ENCODE measurements at places on chromosomes 4 and X.

DNA sequence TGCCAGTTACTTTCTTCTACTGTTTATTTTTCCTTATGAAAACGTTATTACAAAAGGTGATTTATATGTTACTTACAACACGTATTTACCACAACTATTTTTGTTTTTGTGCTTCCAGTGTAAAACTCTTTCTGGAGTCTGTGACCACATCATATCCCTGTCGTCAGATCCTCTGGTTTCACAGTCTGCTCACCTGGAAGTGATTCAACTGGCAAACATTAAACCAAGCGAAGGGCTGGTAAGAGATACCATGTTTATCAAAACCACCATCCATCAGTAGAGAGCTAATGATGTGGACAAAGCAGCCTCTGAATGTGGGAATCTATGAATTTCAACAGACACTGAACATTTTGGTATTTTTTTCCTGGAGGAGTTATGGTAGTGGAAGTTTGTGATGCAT lies 116.1 kb downstream of the CNKSR2 start:
- no peak for DNase-seq

- peak; percentile 52 for DNase-seq
Measured at GRCh38 chrX:56802921-56803849, 74.1 kb downstream of the NBDY start.

DNA sequence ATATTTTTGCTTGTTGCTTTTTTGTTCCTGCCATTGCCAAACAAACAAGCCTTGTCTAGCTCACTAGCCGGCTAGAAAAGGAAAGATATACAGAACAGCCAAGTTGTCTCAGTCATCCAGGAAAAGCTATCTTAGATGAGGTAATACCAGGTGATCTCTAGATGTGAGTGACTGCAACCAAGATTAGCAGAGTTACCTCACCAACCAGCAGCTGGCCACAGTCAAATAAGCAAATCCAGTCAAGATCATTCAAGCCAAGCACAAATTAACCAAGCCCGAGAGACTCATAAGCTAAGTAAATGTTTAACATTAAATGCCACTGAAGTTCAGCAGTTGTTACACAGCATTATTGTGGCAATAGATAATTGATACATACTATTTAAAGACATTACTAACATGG lies 108.6 kb downstream of the CENPC start:
- no peak for DNase-seq

DNA sequence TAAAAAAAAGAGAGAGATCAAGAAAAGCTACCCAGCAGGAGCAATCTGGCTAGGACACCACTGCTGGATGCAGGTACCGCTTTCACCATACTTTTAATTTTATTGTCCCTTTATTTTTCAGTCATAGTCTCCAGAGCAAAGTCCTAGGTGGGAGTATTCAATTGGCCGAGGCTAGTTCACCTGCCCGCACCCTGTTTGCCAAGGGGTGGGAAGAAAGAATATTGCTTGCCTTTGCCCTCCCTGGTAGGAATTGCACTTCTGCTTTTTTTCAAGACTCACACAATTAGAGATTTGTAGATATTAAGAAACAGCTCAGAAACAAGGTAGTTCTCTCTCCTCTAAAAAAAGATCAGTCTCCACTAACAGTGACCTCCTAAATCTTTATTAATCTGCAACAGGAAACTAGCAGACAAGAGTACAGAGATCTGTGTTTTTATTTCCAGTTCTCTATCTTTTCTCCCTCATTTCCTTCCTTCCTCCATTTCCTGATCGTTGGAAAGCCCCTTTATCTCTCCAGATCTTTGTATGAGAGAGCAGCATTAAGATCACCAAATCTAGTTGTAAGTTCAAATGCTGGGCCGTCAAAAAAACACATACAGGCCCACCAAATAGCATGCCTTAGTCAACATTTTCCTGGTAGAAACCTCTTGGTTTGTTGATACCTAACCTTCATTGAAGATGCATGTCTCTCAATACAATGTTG lies 9.4 kb upstream of the RPGR start:
- DNase-seq: no peak

- no peak for DNase-seq
Measured at GRCh38 chrX:129678614-129679195, 23.9 kb upstream of the APLN start.

GRCh38 chr4:40254608-40255392 lies 58.0 kb downstream of the RHOH start:
- DNase-seq: peak; percentile 60

GRCh38 chr4:9989918-9990635 lies 31.2 kb downstream of the SLC2A9 start:
- DNase-seq: no peak

Data from fibroblast of skin of abdomen (primary cell).